PC-3 (cell line): ENCODE measurements at places on chromosomes 13 and 19. TPM values are rescaled to one million over a fixed set of nuclear protein-coding genes. Genes with fewer than 3 reads are reported as not detected.
A peak's percentile ranks its signal among the peaks of the same experiment; 100 is the strongest.

DNA sequence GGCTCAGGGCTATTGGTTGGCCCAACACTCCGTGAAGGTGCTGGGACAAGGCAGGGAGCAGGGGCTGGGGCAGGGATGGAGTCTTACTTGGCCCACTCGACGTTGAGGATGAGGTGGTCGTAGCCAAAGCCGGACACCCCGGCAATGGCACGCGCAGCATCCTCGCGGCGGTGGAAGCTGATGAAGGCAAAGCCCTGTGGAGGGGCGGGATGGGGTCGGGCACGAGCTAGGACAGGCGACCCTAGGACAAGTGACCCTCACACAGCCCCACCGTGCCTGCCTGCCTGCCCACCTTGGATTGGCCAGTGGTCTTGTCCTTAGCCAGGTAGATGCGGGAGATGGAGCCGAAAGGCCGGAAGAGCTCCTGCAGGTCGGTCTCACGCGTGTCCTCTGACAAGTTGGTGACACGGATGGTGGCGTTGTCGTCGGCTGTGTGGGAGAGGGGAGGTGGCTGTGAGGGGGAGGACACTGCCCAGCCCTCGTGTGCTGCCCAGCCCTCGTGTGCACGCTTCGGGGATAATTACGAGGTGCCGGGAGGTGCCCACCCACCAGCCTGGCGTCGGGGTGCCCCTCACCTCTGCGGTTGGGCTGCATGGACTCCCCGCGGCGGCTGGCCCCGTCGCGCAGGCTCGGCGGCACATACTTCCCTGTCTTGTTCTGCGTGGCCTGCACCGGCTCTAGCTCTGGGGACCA, 4.0 kb downstream of the P2RY11 start:
- H3K27ac ChIP-seq, result no peak overlapping the region
- no peak overlapping the region for H3K4me3 ChIP-seq
- H3K36me3 ChIP-seq, result peaks cover 30% of the 10 kb centered on the region
- H3K27me3 ChIP-seq, result no peaks in the 10 kb centered on the region
- DNase-seq, result peak; percentile 15

DNA sequence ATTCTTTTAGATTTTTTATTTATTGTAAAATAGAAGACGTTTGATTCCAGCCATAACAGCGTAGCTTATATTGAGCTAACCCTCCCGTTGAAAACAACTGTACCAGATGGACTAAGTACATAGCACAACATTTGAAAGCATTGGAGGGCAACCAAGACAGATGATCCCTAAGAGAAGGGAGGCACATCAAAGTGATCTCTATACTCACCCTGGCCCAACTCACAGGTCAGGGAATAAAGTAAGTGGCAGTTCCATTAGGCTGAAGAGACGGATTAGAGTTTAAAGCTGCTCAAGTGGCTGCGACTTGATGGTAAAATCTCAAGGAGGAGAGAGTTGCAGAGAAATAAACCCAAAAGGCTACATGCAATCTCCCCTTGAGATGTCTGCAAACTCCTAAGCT, 65.1 kb upstream of the ITM2B start:
- DNase-seq, result no peak
- no peaks in the 10 kb centered on the region for H3K27me3 ChIP-seq
- no peaks in the 10 kb centered on the region for H3K36me3 ChIP-seq
- H3K4me3 ChIP-seq, result no peak overlapping the region

Gene CACNA1A
- total RNA-seq, result 0.62 TPM in 1 of 2 replicates, not detected in the other

Gene ZFP28
- 0.58 and 2.2 TPM in 2 replicates for total RNA-seq

Gene GYS1
- 38.6 and 54.0 TPM in 2 replicates for total RNA-seq

Gene KIRREL2
- total RNA-seq, result not detected in 2 replicates

GRCh38 chr13:99310382-99311031, 3.3 kb upstream of the GPR183 start:
- no peak overlapping the region for H3K4me3 ChIP-seq
- peak overlapping the region; percentile 64 for H3K27ac ChIP-seq
- peaks cover 33% of the 10 kb centered on the region for H3K4me1 ChIP-seq
- no peaks in the 10 kb centered on the region for H3K27me3 ChIP-seq
- H3K36me3 ChIP-seq, result no peaks in the 10 kb centered on the region

Gene ZNF575
- 0.98 TPM in 1 of 2 replicates, not detected in the other for total RNA-seq

Gene MUC16
- total RNA-seq, result 0.15 and 0.52 TPM in 2 replicates

Gene LILRB4
- not detected in 2 replicates for total RNA-seq

Gene LILRB1
- not detected in 2 replicates for total RNA-seq
